Anterior cingulate cortex (tissue), 58 donors: ENCODE measurements at places on chromosomes 3 and 15.

- DNase-seq: no peak
Measured at GRCh38 chr3:98670020-98670419, 76.6 kb upstream of the CPOX start.

DNA sequence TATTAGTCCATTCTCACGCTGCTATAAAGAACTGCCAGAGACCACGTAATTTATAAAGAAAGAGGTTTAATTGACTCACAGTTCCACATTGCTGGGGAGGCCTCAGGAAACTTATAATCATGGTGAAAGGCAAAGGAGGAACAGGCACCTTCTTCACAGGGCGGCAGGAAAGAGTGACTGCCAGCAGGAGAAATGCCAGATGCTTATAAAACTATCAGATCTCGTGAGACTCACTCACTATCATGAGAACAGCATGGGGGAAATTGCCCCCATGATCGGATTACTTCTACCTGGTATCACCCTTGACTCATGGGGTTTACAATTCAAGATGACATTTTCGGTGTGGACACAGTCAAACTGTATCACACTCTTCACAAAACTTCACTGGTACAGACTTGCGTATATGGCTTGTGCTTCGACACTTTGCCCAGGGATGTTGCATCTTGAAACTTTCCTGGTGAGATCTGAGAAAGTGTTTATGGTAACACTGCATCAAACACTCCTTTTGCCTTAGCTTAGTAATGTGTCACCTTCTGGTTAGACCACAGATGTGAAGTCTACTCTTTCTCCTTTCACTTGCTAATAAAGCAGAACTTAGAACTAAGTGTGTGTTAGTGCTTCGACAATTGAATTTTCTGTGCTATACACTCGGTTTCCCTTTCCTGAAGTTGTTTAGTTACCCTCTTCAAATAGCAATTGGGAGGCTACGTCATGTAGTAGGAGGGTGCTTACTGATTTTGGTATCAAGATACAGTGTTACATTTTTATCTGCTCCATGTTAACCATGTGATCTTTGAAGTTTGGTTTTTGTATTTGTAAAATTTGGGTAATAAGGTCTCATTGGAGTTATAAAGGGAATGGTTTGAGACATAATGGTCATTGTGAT lies 185.7 kb downstream of the LPP start:
- no peak for DNase-seq

DNA sequence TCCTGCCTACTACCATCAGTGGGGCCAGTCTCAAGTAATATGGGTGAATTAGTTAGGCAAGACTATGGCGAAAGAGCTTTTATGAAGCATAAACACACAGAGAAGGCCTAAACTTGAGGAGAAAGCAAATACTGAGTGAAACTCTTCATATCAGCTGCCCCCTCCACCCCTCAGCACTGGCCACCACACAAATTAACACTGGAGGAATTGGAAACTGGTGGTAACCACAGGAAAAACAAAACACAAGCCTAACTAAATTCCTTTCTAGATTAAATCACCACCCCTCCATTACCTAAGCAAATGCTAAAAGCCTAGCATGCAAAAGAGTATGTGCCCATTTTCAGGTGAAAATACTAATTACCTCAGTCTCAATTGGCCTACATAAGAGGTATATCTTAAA lies 774.7 kb upstream of the NECTIN3 start:
- no peak for DNase-seq

GRCh38 chr3:156304406-156304805 lies 184.0 kb downstream of the KCNAB1 start:
- DNase-seq: no peak

- no peak for DNase-seq
Measured at GRCh38 chr3:132643366-132643765, 16.2 kb downstream of the ACAD11 start.

DNA sequence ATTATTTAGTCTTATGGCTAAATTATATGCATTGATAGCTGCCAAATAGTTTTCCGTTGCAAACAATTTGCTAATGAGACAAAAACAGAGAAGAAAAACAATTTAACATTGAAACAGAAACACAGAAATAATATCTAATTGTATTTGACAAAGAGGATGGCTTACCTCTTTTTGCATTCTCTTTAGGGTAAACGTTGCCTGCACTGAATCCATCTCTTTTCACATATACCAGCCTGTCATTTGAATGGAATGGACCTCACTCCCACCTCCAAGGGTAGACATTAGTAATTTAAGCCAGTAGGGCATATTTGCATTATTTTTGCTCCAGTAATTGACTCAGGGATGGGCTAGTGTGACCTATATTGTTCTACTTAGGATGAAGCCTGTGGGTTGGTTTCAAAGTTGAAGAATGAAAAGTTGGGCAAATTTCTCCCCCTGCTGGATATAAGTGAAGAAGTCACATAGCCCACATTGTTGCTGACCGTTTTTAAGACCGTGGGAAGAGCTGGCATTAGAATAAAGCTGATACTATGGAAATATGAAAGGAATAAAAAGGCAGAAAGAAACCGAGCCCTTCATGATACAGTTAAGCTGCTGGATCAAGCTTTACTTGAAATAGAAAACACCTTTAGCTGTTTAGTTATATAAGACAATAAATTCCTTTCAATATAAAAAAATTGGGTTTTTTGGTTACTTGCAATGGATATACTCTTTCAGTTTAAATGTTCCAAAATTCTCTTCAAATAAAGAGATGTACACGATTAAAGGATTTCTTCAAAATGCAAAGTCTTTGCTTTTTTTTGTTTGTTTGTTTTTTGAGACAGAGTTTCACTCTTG lies 26.9 kb downstream of the PIERCE2 start:
- no peak for DNase-seq
